Epithelial cell of proximal tubule (primary cell): ENCODE measurements at places on chromosomes 5 and 9. TPM values are rescaled to one million over a fixed set of nuclear protein-coding genes. Genes with fewer than 3 reads are reported as not detected.

CTXN3 gene
- not detected in 2 replicates for total RNA-seq

RASGEF1C gene
- total RNA-seq = not detected in 2 replicates

HSPB3 gene
- total RNA-seq = not detected in 2 replicates

CCDC192 gene
- total RNA-seq = not detected in 2 replicates

DNA sequence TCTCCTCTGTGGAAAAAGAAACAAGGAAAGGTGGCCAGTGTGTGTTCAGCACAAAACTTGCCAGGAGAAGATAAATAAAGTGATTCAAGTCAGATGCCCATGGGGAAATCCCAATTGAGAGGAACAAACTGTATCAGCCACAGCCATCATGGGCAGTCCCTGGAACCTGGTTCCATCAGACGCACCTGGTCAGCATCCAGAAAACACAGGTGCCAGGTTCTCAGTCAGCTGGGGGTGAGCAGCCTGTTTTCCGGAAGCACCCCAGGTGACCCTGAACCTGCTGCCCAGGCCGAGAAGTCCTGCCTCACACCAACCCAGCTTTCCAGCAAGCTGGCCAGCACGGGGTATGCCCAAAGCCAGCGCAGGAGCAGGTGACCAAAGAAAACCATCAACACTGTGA is 30.5 kb downstream of the PTCH1 start:
- no peak for DNase-seq

GRCh38 chr9:27179245-27179865 is 70.3 kb downstream of the TEK start:
- no peak for DNase-seq

DNA sequence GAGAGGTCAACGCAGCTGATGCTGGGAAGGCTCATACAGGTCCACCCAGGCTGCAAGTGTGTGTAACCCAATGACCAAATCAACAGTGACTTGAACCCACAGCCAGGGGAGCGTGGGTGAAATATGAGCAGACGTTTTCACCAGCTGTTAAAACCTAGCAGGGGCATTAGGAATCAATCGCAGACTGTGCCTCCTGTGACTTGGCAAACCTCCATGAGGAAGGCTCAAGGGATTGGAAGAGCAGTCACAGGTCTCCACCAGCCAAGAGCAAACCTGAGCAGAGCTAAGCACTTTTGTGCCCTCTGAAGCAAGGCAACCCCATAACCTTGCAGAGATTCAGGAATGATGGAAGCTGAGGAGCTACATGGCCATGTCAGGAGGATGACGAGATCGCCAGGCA is 25.5 kb downstream of the INSYN2B start:
- no peak for DNase-seq

GRCh38 chr9:134536101-134536900 is 105.3 kb upstream of the COL5A1 start:
- no peak for DNase-seq
